Stimulated activated CD8-positive, alpha-beta memory T cell treated with anti-CD3 and anti-CD28 coated beads, Interleukin-7, amount 100 ng/mL, for 24 hours (primary cell): ENCODE measurements at places on chromosomes 16 and 17.

DNA sequence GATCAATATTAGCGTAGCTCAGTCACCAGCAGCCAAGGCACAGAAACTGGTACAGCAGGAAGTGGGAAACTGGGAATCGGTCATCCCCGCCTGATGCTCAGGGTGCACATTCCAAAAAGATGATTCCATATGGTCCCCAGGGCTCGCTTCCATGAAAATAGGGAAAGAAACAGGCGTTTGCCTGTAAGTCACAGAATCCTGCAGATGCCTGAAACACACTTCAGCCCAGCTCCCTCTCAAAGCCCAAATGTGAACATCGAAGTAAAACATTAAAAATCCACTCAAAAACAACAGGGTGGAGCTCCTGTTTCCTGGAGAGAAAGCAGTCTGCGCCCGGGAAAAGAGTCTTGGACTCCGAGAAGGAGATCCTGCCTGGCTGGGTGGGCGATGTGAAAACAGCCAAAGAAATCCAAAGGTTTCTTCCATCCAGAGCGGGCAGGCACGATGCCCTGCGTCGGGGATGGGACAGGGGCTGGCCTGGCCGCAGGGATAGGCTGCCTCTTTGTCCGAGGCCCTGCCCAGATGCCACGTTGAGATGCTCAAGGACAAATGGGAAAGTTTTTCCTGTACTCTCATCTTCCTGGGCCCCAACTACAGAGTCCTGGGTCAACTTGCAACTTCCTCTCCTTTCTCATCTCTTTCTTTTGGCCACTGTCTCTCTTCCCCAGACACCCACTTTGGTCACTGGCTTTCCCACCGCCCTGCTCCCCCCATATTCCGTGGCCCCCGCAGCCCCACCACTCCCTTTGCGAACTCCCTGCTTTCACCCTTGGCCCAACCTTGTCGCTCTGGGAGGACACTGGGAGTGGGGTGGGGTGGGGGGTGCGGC lies 743 bp downstream of the WIPI1 start:
- no peak for DNase-seq

DNA sequence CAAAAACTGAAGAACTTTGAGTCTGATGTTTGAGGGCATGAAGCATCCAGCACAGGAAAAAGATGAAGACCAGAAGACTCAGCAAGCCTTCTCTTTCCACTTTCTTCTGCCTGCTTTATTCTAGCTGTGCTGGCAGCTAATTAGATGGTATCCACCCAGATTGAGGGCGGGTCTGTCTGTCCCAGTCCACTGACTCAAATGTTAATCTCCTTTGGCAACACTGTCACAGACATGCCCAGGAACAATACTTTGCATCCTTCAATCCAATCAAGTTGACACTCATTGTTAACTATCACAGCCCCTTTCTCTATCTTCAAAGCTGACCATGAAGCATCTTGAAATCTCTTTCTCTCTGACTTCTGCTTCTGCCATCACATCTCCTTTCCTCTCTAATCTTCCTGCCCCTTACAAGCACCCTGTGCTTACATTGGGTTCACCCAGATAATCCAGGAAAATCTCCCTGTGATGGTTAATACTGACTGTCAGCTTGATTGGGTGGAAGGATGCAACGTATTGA lies 115.9 kb upstream of the CDH13 start:
- no peak for DNase-seq

GRCh38 chr16:54647216-54647615 lies 283.4 kb upstream of the IRX5 start:
- no peak for DNase-seq

GRCh38 chr17:70171159-70171558 lies 1.8 kb downstream of the KCNJ2 start:
- no peak for DNase-seq

DNA sequence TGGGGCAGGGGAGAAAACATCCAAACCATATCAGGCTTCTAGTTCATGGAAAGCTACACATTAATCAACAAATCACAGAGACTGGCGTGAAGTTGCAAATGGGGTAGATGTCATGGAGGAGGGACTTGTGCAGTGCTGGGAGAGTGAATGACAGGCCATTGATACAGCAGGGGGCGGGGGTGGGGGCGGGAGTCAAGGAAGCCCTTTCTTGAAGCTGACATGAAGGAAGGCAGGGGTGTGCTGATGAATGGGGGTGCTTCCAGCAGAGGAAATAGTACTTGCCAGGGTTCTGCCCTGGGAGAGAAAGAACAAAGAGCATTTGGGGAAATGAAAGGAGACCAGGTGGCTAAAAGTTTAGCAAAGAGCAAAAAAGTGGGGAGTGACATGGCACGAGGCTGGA lies 269.9 kb downstream of the SHISA9 start:
- no peak for DNase-seq

GRCh38 chr16:24077966-24078365 lies 178.2 kb upstream of the CACNG3 start:
- DNase-seq, result no peak

- DNase-seq, result no peak
These were observed 2.6 kb downstream of the RAI1 start for GRCh38 chr17:17683710-17684365.

- DNase-seq, result no peak
These were observed 22.0 kb upstream of the PHLPP2 start for GRCh38 chr16:71746442-71747046.

GRCh38 chr17:1920948-1921351 lies 91.1 kb downstream of the RPA1 start:
- DNase-seq, result no peak

- no peak for DNase-seq
These were observed 158.5 kb upstream of the RPH3AL start for GRCh38 chr17:511001-511698.

DNA sequence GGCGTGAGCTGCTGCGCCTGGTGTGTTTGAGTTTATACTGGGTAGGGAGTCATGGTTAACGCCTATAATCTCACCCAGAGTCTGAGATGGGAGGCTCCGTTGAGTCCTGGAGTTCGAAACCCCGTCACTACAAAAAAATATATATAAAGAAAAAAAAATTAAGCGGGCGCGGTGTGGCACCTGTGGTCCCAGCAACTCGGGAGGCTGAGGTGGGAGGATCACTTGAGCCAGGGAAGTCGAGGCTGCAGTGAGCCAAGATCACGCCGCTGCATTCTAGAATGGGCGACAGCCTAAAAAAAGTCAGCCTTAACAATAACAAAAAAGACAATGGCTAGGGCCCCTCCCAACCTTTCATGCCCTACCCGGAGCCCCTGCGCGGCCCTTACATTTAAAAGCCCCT lies 17.2 kb upstream of the PRR14 start:
- no peak for DNase-seq

DNA sequence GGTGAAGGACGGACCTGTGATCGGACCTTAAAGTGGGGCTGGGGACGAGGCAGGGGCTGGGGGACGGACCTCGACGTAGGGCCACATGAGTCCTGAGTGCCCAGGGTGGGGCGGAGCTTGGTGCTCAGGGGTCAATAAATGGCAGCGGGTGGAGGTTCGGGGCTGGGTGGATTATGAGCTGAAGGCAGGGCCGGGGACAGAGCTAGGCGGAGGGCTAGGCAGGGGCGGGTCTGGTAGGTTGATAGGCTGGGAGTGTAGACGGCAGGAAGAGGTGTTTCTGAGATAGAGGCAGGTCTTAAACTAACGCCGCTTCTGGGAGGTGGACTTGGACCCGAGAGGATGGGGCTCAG lies 733 bp downstream of the CHRNB1 start:
- no peak for DNase-seq

DNA sequence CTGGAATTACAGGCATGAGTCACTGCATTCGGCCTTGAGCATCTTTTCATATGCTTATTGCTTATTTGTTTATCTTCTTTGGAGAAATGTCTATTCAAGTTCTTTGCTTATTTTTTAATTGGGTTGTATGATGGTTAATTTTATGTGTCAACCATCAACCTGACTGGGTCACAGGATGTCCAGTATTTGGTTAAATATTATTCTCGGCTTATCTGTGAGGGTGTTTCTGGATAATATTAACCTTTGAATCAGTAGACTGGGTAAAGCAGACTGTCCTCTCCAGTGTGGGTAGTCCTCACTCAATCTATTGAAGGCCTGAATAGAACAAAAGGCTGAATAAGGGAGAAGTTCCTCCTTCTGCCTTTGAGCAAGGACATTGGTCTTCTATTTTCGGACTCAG lies 142.0 kb downstream of the SSH2 start:
- DNase-seq, result no peak

GRCh38 chr17:44267165-44267455 lies 825 bp downstream of the SLC4A1 start:
- no peak for DNase-seq

GRCh38 chr17:40901981-40902474 lies 17.0 kb upstream of the KRT20 start:
- DNase-seq, result no peak

- DNase-seq, result no peak
These were observed 1.8 kb upstream of the GIP start for GRCh38 chr17:48970224-48970623.

DNA sequence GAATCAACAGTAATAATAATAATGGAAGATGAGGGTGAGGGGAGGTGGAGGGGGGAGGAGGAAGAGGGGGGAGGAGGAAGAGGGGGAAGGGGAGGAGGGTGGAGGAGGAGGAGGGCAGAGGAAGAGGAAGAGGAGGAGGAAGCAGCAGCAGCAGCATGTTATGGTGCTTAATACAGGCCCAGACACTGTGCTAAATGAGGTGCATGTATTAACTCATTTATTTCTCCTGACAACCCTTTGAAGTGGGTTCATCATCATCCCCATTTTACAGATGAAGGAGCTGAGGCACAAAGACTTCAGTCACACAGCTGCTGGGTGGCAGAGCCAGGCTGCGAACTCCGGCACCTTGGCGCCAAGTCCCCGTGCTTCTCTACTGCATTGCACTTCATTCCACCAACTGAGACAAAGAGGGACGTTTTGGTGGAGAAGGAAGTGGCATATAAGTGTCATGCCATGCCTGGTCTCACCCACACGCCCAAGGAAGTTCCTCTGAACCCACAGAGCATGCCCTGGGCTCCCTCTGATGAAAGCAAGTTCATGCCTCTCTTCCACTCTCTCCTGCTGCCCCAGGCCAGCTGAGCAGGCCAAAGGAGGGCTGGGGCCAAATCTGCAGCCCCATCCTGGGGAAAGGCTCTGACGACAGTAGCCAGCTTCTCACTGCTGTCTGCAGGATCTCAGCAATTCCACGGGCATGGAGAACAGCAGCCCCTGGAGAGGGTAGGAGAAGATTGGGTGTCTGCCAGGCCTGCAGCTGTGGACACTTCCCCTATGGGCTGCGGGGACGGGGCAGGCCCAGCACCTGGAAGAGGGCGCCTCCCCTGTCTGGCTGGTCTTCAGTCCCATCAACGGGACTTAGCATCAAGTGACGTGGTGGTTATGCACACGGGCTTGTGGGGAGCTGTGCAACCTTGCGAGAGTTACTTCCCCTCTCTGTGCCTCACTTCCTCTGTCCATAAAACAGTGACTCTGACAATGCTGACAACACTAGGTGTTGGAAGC lies 21.8 kb downstream of the XYLT1 start:
- no peak for DNase-seq

GRCh38 chr17:74808714-74809430 lies 32.7 kb upstream of the NAT9 start:
- DNase-seq, result no peak

DNA sequence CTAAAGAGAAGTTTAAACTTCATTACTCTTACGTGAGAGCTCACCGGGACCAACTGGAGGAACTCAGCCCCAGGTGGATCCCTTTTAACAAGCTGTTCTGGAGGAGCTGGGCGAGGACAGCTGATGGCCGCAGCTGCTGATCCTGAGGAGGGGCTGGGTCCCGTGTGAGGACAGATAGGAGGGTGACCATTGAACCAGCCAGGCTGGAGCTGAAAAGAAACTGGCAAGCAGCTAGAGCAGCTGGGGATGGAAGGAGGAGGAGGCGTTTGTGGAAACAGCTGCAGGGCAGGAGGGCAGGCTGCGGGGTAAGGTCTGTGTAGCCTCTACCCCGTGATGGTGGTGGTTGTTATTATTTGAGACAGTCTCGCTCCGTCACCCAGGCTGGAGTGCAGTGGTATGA lies 119.5 kb downstream of the AATF start:
- DNase-seq, result no peak

- no peak for DNase-seq
These were observed 73.1 kb downstream of the KSR1 start for GRCh38 chr17:27529230-27529796.

- no peak for DNase-seq
These were observed 787 bp downstream of the LHX1 start for GRCh38 chr17:36937959-36938565.

DNA sequence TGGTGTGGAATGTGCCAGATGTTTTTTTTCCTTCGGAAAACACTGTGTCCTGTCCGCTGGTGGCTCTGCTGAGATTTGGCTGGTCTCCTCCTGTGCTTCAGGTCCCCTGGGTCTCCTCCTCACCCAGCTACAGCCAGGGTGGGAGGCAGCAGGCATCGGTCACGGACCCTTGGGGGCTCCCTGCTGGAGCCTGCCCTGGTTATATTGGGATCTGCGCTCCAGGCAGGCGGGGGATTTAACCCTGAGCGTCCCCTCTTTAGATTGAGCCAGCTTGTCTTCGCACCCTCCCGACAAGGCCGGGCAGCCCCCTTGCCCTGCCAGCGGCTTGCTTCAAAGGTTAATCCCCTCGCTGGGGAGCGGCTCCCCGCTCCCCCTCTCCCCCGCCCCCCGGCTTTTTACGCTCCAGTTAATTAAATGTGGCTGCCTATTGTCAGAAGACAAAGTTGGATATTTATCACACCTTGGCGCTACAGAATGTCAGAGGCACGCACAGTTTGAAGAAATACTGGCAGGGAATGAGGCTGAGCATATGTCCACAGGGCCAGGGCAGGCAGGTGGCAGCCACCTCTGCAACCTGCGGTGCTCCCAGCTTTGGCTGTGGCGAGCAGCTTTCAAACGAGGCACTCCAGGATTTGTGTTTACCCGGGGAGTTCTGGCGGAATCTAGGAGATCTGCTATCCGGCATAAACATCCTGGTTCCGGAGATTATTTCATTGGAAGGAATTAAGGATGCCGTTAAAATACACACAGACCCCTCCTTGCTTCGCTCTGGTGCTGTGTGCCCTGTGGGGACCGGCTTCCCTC lies 38.2 kb upstream of the GSE1 start:
- DNase-seq, result no peak
